ENCODE measurements at places on chromosomes 5 and 9.

GRCh38 chr9:136681945-136682699, 5.1 kb downstream of the AGPAT2 start:
- DNase-seq: no peak

DNA sequence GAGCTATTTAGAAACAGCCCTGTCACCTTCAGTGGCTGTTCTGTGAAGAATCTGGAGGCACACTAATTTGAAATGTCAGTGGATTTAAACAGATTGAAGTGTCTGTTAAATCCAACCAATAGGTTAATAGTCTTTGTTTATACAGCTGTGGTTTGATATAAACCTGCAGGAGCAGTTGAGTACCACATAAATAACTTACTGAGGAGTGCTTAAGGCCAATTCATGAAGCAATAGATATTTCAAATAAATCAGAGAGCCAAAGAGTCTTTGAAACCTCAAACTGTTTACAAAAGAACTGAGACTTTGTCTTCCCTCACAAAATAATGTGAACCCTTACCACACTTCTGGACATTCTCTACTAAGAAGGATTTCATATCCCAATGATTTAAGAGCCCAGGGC, 111.9 kb downstream of the FEM1C start:
- no peak for DNase-seq

DNA sequence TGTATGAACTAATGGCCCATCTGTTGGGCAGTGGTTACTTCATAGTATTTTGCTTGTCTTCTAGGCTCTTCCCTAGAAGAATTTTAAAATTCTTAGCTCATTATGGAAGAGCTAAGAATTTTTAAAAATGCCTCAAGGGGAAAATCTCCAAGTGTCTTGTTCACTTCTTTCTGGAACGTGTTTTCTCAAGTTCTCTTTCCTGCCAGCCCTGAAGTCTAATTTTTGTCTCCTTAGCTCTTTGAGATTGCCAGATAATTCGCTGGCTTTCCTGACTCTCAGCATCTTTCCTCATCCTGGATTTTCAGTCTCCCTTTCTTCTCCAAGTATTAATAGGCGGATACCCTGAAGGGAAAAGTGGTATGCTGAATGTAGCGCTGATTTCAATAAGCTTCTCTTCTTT, 395.4 kb downstream of the ARRDC3 start:
- no peak for DNase-seq

DNA sequence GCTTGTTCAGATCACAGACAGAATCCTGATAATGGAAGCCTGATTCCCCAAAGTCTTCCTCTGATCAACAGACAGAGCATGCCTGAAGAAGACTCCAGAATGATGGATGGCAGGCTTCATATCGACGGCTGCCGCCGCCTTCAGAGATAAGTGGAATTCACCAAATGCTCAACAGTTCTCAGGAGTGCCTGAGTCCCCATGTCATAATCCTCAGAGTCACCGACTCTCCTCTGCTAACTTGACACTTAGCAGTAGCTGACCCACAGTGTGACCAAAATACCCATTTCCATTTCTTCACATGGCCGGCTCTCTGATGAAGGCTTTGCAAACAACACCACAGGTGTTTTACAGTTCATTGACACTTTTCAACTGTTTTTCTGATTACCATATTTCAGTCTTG, 58.7 kb downstream of the PRDM6 start:
- DNase-seq: no peak

DNA sequence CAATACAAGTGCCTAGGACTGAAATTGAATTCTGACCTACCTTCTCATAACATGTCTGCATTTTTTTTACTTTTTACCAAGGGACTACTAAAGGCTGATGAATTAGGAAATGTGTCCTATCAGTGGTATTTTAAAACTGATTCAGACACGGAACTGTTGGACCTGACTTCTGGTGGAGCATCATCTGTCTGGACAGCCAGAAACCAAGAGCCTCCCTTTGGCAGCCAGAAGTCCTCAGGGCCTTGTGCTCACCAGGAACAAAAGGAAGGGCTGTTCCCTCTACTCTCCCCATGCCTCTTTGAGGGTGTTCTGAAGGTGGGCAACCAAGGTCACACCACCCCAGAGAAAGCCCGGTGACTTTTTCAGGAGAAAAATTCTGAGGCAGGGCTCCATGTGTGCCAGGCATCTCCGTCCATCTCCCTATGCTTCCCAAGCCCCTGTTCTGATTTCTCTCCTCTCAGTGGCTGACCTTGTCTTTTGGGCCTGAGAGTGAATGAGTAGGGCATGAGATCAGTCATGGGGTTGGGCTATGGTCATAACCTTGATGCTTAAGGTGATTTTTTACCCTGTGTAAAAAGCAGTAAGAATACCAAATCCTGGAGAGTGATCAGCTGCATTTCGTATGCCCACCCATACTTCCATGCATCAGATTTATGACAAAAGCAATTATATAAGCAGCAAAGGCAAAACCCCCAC, 143.7 kb downstream of the SCAMP1 start:
- DNase-seq: no peak

- peak; percentile 79 for DNase-seq
These were observed 66.2 kb downstream of the ARHGEF28 start for GRCh38 chr5:73692166-73692640.

- DNase-seq: no peak
These were observed 24.4 kb downstream of the SLC25A25 start for GRCh38 chr9:128092199-128092977.

DNA sequence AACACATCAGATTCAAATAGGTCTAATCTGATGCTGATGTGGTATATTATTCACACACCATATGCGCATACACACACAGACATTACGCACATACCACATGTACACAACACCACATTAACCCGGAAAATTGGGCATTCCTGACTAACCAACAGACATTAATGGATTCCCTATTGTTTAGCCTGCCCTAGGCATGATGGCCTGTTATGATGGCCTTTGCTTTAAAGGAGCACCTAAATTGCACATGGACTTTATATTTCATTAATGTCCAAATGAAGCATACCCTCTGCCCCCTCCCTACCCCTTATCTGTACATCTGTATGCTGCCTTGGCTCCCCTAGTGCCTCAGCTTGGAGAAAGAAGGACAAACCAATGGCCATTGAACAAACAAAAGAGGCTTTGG, 127.7 kb upstream of the PRLR start:
- no peak for DNase-seq

DNA sequence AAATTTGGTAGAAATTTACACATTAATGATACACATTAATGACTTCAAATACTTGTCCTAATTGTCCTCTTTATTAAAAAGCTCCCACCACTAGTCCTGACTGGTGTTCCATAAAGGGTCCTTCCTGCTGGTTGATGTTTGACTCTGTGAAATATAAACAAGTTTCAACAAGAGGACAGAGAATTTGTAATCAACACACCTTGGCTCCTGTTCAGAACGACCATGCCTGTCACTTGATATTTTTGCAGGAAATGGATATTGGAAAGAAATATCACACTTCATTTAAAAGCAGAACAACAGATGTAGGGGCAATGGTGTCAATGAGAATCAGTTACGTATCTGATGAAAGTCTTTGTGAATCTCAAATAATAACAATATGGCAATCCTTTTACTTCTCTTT, 211.7 kb downstream of the ENC1 start:
- no peak for DNase-seq

GRCh38 chr9:14967450-14968321, 57.5 kb upstream of the FREM1 start:
- DNase-seq: no peak

DNA sequence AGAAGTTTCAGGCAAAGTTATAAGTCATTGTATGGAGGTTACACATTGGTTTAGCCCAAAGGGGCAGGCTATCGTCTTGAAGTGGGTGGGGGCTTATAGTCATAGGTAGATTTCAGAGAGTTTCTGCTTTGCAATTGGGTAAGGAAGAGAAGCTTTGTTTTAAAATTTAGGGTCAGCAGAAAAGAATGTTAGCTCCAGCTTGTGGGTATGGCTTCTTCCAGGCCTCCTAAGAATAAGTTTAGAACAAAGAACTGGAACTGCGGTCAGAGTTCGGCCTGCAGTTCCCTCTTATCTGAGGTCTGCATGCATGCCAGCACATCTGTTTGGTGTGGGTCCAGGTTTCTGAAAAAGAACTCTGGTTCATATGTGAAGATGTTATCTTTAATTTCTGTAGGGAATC, 96.1 kb downstream of the CYFIP2 start:
- DNase-seq: no peak

- DNase-seq: peak; percentile 81
These were observed 20.2 kb downstream of the RETREG1 start for GRCh38 chr5:16596581-16596940.

DNA sequence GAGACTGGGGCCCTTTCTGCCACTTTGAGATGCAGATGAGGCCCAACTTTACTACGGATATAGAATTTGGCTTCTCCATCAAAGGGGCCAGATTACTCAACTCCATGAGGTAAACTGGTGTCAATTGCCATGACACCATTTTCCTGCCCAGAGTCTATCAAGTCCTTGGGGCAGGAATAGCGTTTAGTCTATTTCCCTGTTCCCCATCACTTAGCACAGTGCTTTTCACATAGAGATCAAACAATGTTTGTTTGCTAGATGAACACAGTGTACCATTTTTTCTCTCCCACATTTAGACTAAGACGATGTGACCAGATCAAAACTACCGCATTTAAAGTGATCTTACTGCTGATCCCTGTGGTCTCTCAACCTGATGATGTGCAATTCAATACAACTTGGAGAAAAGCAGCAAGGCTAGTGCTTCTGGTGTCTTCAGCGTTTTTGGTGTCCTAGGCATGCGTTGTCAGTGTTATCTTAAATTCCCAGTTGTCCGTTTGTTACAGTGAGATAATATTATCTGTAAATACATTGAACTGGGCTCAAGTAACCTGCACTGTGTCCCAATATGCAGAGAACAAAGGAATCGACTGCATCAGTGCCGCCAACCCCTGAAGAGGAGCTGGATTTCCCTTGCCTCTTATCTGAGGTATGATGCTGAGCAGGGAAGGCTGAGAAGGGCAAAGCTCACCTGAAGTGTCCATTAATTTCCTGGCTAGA, 446.2 kb downstream of the PLK2 start:
- DNase-seq: no peak

DNA sequence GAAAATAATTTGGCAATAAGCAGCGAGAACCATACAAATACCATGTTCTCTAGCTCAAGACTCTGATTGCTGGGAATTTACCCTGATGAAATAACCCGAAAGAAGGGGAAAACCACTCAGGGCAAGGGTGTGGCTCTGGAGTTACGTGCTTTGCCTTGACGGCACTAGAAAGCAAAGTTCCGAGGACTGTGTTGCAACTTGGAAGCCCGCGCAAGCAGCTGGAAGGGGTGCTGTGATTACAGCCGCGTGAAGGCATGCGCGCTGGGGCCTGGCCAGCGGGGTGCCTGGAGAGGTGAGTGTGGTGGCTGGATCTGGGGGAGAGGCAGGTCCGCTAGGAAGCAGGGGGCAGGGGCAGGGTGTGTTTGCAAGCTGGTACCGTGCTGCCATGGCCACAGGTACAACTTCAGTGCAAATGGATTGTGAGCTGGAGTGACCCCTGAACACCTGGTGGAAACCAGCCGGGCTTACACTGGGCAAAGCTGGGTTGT, 52.6 kb upstream of the CNOT6 start:
- no peak for DNase-seq

- no peak for DNase-seq
These were observed 142.0 kb downstream of the ZNF608 start for GRCh38 chr5:124604419-124604818.

GRCh38 chr5:66848749-66849641, 252.8 kb downstream of the MAST4 start:
- no peak for DNase-seq

GRCh38 chr5:66967102-66967501, 229.5 kb downstream of the CD180 start:
- no peak for DNase-seq

DNA sequence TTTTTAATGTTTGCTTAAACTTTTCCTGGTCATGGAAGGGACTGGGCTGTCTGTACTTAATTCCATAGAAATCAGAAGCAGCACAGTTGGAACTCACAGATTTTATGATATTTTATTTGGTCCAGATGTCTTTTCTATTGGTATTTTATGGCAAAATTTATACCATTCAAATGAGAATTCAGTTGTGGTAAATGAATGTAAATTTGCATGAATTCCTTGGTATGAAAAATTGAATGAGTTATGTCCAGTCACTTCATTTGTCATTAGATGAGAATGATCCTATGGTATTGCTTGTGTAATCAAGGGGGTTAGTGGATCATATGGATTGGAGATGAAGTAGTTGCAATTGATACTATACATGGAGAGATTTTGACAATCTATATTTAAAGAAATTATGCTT, 188.0 kb downstream of the KDM4C start:
- no peak for DNase-seq
